Left ventricle myocardium inferior (tissue), 1 donor: ENCODE measurements at places on chromosomes 7 and 10.

DNA sequence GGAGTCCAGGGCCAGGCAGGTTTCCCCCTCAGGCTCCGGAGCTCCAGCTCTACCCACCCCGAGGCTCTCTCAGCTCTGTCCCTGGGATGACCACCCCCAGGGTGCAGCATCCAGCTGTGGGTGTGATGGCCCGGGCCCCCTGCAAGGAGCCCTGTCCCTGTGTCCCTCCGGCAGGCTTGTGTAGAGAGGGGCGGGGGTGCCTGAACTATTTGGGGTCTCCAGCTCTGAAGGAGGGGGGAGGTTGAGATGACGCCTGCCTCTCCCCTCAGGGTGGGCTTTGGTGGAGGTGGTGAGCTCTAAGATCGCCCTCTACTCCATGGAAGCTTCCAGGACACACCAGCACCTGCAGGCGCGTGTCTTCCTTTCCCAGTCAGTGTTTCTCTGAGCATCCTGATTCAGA, 39.4 kb downstream of the ADRA2A start:
- H3K4me1 ChIP-seq, result no peaks in the 10 kb centered on the region
- no peak overlapping the region for H3K27ac ChIP-seq
- no peak for DNase-seq
- no peak overlapping the region for H3K4me3 ChIP-seq
- peaks cover 28% of the 10 kb centered on the region for H3K27me3 ChIP-seq

GRCh38 chr7:111853201-111853990, 291.1 kb upstream of the IMMP2L start:
- no peak for DNase-seq
- peaks cover 17% of the 10 kb centered on the region for H3K36me3 ChIP-seq
- no peak overlapping the region for H3K4me3 ChIP-seq
- peaks cover 12% of the 10 kb centered on the region for H3K4me1 ChIP-seq

DNA sequence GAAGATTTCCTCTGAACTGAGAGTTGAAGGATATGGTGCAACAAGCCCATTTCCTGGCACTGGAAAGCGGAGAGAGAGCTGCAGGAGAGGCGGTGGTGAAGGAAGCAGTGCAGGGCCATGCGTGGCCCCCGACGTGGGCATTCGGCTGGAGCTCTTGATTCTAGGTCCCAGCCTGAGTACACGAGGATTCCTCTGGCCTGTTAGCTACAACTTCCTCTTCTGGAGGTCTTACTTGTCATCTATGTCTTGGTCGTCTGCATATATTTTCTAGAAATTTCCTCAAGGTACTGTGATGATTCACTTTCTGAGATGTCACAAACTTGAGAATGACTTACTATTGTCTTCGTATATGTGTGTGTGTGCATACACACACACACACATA, 59.2 kb upstream of the JAZF1 start:
- H3K4me3 ChIP-seq, result no peak overlapping the region
- no peaks in the 10 kb centered on the region for H3K27me3 ChIP-seq
- H3K36me3 ChIP-seq, result no peaks in the 10 kb centered on the region
- no peak overlapping the region for H3K27ac ChIP-seq
- no peak for DNase-seq

DNA sequence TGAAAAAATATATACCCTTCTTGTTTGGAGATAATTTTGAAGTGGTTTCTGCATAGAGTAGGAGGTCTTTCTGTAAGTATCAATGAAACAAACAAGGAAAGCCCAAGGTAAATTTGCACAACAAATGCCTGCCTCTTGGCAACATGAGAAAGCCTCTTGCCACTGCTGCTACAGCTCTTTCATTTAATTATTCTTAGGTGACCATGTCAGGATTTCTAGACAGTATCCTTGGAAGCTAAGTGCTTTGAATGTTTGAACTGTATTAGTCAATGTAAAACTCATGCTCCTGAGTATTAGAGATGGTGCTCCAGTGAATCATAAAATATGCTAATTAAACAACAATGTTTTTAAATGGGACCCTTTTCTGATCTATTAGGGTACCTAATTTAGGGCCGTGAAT, 81.2 kb upstream of the ITGB1 start:
- H3K27me3 ChIP-seq, result no peaks in the 10 kb centered on the region
- no peak overlapping the region for H3K4me3 ChIP-seq
- no peaks in the 10 kb centered on the region for H3K36me3 ChIP-seq
- no peak overlapping the region for H3K27ac ChIP-seq
- no peaks in the 10 kb centered on the region for H3K4me1 ChIP-seq

DNA sequence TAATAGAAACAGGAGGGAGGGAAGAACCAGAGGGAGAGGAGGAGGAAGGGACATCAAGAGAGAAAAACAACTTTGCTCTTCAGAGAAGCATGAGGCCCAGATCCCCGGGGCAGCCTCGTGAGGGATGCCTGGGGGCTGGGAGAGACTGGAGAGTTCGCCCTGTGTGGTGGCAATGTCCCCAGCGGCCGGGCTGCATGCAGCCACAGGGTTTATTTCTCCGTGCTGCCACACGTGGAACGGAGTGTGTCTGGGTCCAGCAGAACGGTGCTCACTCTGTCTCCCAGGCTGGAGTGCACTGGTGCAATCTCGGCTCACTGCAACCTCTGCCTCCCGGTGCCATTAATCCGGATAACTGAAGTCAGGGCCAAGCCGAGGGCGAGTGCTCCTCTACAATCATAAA, 257.7 kb downstream of the ACTR3B start:
- DNase-seq, result no peak
- no peaks in the 10 kb centered on the region for H3K36me3 ChIP-seq
- H3K27me3 ChIP-seq, result peaks cover 8% of the 10 kb centered on the region
- no peak overlapping the region for H3K4me3 ChIP-seq
- no peak overlapping the region for H3K27ac ChIP-seq
- no peaks in the 10 kb centered on the region for H3K4me1 ChIP-seq

GRCh38 chr7:5433181-5433580, 9.5 kb upstream of the TNRC18 start:
- H3K27ac ChIP-seq, result no peak overlapping the region
- H3K36me3 ChIP-seq, result peaks cover 5% of the 10 kb centered on the region
- H3K27me3 ChIP-seq, result no peaks in the 10 kb centered on the region
- H3K4me1 ChIP-seq, result peaks cover 32% of the 10 kb centered on the region
- H3K4me3 ChIP-seq, result no peak overlapping the region
- DNase-seq, result no peak

DNA sequence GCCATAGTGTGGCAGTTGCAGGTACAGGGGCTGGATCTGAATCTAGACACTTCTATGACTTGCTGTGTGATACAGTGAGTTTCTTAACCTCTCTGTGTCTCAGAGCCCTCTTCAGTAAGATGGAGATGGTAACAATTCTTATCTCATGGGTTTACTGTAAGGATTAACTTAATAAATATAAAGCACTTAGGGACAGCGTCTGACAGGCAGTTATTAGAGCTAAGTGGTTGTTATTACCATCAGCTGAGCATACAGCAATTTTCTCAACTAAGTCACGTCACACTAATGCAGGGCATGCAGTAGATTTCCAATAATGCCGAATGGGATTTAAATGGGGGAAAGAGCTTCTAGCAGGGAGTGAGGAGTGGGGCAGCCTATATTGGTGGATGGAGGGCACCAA, 162.6 kb downstream of the SH2D4B start:
- H3K4me1 ChIP-seq, result peaks cover 16% of the 10 kb centered on the region
- DNase-seq, result no peak
- H3K27ac ChIP-seq, result no peak overlapping the region
- H3K4me3 ChIP-seq, result no peak overlapping the region
- H3K36me3 ChIP-seq, result no peaks in the 10 kb centered on the region

GRCh38 chr7:32916006-32916405, 24.4 kb upstream of the KBTBD2 start:
- peaks cover 63% of the 10 kb centered on the region for H3K36me3 ChIP-seq
- DNase-seq, result no peak
- no peak overlapping the region for H3K27ac ChIP-seq

GRCh38 chr7:118140468-118140867, 43.5 kb upstream of the LSM8 start:
- no peak for DNase-seq
- H3K27ac ChIP-seq, result no peak overlapping the region
- no peak overlapping the region for H3K4me3 ChIP-seq
- H3K27me3 ChIP-seq, result no peaks in the 10 kb centered on the region
- no peaks in the 10 kb centered on the region for H3K36me3 ChIP-seq

- peak overlapping the region; percentile 98 for H3K27ac ChIP-seq
- no peak for DNase-seq
- peak overlapping the region; percentile 88 for H3K4me3 ChIP-seq
- H3K36me3 ChIP-seq, result no peaks in the 10 kb centered on the region
- no peaks in the 10 kb centered on the region for H3K27me3 ChIP-seq
Observed at GRCh38 chr7:129949292-129950133, 3.2 kb downstream of the UBE2H start.

- H3K27ac ChIP-seq, result no peak overlapping the region
- no peaks in the 10 kb centered on the region for H3K36me3 ChIP-seq
- DNase-seq, result no peak
- H3K4me3 ChIP-seq, result no peak overlapping the region
Observed at GRCh38 chr10:48468866-48469511, 135.9 kb downstream of the ARHGAP22 start.

- H3K27ac ChIP-seq, result no peak overlapping the region
- no peaks in the 10 kb centered on the region for H3K4me1 ChIP-seq
- no peak for DNase-seq
- H3K27me3 ChIP-seq, result no peaks in the 10 kb centered on the region
- H3K36me3 ChIP-seq, result no peaks in the 10 kb centered on the region
- H3K4me3 ChIP-seq, result no peak overlapping the region
Observed at GRCh38 chr7:12094365-12094921, 116.7 kb upstream of the TMEM106B start.

DNA sequence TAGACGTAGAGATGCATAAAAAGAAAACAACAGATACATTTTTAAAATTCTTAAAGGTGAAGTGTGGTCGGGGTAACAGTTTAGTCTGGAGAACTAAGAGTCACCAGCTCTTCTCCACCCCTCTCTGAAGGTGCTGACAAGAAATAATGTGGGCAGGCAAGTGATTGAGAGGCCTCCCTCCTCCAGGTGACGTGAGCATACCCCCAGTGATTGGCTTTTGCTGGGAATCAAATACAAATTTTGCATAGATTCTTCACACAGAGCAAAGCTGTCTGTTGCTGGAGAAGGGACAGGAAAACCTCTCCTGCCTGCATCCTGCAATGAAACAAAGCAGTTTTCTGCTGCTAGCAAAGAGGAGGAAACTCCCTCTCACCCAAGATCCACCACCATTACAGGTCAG, 115.0 kb downstream of the DGKB start:
- no peaks in the 10 kb centered on the region for H3K27me3 ChIP-seq
- no peak overlapping the region for H3K27ac ChIP-seq
- H3K4me3 ChIP-seq, result no peak overlapping the region
- no peaks in the 10 kb centered on the region for H3K4me1 ChIP-seq

DNA sequence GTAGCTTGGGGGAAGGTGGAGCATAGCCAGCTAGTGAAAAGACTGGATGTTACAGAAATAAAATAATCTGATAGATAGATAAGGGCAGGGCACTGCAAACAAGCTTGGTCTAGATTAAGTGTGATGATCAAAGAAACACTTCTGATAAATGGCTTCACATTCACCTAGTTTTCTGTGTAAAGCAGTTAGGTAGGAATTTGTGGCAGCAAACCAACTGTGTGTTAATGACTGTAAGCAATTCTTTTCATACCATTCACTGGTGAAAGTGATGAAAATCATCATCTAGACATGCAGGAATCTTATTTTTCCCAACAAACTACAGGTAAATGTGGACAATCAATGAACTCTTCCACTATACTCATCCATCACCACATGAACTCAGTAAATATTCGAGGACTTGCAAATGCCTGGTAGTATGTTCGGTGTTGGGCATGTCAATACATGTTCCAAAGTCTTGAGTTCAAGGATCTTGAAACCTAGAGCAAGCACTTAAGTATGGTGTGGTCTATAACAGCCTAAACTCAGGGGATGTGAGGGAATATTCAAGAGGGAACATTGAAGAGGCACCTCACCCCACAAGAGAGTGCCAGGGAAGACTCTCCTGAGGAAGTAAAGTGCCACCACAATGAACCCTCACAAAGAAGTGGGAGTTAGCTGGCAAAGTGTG, 20.5 kb downstream of the PON3 start:
- no peaks in the 10 kb centered on the region for H3K4me1 ChIP-seq
- H3K27me3 ChIP-seq, result no peaks in the 10 kb centered on the region
- DNase-seq, result no peak
- no peak overlapping the region for H3K4me3 ChIP-seq

DNA sequence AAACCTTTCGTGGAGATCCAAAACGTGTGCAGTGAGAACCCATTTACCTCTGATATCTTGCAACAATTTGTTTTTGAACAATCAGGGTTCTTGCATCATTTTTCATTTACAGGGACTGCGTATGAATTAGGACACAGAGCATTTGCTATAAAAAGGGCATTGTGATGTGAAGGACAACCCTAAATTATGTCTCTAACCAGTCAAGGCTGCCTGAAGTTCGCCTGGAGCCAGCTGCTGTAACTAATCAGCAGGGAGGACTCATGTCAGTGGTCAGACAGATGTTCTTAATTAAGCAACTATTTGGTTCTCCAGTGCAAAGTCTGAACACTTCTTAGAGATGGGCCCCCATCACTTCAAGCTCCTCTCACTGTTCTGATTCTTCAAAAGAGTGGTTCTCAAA, 674.8 kb downstream of the KCNMA1 start:
- DNase-seq, result no peak
- no peaks in the 10 kb centered on the region for H3K4me1 ChIP-seq
- no peaks in the 10 kb centered on the region for H3K27me3 ChIP-seq
- no peak overlapping the region for H3K27ac ChIP-seq

DNA sequence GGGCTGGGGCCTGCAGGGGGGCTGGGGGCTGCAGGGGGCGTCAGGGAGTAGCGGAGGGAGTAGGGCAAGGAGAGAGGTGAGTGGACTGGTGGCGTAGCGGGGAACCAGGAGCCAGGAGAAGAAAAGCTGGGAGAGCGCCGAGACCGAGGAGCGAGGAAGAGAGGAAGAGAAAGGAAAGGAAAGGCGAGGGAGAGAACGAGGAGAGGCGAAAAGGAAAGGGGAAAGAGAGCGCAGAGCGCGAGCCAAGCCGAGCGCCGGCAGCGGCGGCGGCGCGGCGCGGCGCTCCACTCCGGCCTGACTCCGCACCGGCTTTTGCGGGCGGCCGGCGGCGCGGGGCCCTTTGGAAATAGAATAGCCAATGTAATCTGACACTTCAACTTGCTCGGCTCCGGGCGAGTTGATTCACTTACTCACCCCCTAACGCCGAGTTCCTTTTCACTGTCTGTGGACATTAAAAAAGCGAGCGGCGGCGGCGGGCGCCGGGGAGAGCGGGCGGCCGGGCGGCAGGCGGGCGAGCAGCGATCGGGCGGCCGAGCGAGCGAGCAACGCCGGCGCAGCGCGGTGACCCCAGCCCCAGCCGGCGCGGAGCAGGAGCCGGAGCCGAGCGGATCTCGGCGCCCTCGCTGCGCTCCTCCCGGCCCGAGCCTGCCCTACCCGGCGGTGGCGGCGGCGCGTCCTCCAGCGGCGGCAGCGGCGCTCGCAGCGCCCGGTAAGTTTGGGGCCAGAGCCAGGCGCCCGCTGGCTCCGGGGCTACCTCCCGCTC, at the start of gene ZMIZ1:
TSS of gene ZMIZ1 (plus strand) at position 405 of the 763 bp plus-strand sequence. CDS start 132,667 bp downstream, outside the sequence.
- H3K27ac ChIP-seq, result peak within 1 kb of the TSS; percentile 99
- H3K4me3 ChIP-seq, result peak within 1 kb of the TSS; percentile 89
- no peaks in the 10 kb centered on the region for H3K36me3 ChIP-seq
- peaks cover 65% of the 10 kb centered on the region for H3K4me1 ChIP-seq
